ENCODE measurements at places on chromosomes 12 and 14.

DNA sequence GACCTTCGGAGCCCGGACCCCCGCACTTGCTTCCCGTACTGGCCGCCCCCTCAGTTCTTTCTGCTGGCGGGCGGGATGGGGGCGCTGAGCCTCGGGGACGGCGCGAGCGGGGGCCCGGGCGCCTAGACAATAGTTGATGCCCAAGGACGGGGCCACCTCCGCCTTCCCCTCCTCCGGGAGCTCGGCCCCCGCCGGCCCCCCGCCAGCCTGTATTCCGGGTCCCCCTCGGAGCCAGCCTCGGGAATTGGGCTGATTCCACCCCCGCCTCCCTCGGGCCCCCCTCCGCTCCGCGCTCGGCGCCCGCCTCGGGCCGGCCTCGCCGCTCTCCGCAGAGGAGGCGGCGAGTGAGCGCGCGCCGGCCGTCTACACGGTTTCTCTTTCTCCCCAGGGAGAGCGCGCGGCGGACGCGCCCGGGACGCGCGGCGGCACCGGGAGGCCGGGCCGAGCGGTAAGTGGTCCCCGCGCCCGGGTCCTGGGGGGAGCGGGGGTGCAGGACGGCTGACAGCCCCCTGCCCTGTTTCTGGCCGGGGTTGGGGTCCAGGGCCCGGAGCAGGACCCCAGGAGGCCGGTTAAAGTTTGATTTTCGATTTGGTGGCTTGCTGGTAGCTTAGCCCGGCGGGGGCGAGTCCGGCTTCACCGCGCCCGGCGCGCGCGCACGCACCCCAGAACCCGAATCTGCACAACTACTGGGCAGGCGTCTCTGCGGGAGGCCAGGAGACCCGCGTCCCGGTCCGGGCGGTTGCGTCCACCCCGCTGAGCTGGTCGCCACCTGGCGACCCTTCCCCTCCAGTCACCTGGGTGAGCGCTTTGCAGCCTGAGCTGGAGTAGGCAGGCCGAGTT is 413.7 kb downstream of the PCNX1 start:
- peak; percentile 34 for DNase-seq

- no peak for DNase-seq
These were observed 58.2 kb downstream of the HMGA2 start for GRCh38 chr12:65882486-65882885.

DNA sequence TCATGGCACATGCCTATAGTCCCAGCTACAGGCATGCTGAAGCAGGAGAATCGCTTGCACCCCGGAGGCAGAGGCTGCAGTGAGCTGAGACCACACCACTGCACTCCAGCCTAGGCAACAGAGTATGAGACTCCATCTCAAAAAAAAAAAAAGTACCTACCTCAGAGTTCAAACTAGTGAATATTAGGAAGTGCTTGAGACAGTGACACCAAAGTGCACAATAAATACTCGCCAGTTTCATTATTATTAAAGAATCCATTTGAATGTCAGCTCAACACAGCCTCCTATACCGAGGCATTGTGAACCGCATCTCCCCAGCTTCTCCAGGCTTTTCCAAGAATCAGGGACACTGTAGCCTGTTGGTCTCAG is 5.0 kb downstream of the GAPDH start:
- DNase-seq = no peak

DNA sequence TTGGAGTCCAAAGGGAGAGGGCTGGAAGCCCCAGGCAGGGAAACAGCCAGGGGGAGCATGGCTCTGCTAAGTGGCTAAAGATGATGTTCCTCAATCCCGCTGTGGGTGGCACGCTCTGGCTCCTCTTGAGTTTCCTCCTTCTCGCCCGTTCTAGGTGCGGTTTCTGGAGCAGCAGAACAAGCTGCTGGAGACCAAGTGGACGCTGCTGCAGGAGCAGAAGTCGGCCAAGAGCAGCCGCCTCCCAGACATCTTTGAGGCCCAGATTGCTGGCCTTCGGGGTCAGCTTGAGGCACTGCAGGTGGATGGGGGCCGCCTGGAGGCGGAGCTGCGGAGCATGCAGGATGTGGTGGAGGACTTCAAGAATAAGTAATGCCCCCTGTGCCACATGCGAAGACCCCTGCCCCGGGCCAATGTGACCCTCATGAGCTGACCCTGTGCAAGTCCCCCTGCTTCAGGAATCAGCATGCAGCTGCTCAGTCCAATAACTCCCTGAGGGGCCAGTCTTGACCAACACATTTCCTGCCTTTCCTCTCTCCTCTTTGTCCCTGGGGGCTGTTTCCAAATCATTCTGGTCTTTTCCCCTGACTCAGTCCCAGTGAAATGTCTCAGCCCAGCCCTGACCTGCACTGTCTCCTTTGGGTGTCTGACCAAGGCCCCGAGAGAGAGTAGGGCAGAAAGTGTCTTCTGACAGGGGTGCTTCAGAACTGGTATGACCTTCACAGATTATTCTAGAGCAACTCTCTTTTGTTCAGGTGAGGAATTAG is 2.1 kb downstream of the KRT7 start:
- no peak for DNase-seq

DNA sequence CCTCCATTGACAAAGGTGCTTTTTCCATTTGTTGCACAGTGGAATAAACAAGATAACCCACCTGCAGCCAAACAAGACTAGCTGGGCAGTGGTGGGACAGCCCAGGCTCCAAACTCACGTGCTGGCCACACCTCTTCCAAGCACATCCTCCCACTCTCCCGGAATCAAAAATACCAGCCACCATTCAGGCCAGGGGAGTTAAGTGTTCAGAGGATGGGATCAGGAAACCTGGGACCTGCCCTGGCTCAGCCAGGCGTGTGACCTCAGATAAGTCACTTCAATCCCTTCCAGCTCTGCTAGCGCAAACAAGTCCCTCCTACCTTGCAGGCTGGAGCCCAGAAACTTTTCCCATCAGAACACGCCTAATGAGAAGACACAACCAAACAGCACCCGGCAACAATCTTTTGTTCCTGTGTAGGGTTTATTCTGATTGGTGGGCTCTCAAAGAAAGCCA is 43.3 kb downstream of the ACTN1 start:
- DNase-seq = no peak

- no peak for DNase-seq
These were observed 19.4 kb upstream of the MBIP start for GRCh38 chr14:36339816-36340215.

DNA sequence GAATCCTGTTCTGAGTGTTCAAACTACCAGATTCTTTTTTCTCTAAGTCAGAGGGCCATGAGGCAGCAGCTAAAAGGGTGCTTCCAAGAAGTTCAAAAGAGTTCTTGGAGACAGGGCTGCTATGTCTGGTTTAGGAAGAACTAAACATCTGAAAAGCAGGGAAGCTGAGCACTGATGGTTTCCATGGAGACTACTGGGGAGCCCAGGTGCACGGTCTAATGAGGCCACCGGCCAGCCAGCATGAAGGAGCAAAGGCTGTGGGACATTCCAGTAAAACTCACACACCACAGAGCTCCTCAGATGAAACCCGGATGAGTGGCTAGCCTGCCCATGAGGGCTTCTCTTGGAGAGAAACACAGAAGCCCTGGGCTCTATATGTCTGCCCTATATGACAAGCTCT is 97.3 kb downstream of the KCNK10 start:
- no peak for DNase-seq

GRCh38 chr14:77478796-77479195 is 19.8 kb downstream of the ISM2 start:
- DNase-seq = no peak

GRCh38 chr14:34049790-34050189 is 98.9 kb upstream of the EGLN3 start:
- no peak for DNase-seq

- no peak for DNase-seq
These were observed 125.9 kb upstream of the ATF1 start for GRCh38 chr12:50637870-50638481.

GRCh38 chr14:53460544-53460943 is 307.4 kb upstream of the DDHD1 start:
- DNase-seq = no peak

- no peak for DNase-seq
These were observed 29.9 kb downstream of the PXN start for GRCh38 chr12:120235369-120236323.

- no peak for DNase-seq
These were observed 593 bp downstream of the UNC119B start for GRCh38 chr12:120710805-120711296.

GRCh38 chr14:64704743-64705380 is 638 bp downstream of the PLEKHG3 start:
- DNase-seq = no peak

DNA sequence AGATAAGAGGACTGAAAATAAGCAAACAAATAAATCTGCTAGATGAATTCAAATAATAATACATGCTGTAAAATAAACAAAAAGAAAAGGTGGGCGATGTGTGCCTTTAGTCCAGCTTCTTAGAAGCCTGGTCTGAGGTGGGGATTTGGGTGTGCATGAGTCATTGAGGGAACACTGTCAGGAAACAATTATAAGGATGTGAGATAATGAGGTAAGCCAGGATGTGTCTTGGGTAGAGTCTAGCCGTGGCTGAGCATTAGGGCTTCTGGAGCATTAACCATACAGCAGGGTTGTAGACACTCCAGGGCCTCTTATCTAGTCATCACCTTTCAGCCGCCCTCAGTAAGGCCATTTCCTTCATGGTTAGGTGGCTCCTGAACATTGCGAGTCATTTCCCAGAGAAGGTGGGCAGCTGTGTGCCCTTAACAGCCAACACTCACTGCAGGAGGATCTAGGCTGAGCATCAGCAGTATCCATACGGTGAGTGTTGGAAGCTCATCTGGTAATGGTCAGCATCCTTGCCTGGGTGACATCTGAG is 405.6 kb downstream of the GLT1D1 start:
- no peak for DNase-seq

DNA sequence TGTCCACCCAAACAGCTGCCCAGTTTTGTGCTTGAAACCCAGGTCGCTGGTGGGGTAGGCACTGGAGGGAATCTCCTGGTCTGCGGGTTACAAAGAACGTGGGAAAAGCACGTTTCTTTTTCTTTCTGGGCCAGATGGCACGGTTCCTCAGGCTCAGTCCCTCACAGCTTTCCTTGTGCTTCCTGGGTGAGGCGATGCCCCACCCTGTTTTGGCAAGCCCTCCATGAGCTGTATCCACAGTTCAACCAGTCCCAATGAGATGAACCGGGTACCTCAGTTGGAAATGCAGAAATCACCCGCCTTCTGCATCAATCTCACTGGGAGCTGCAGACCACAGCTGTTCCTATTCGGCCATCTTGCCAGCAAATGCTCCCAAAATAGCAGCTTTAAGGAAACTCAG is 51.4 kb upstream of the TMTC2 start:
- no peak for DNase-seq

GRCh38 chr12:20125276-20125798 is 243.0 kb upstream of the PDE3A start:
- no peak for DNase-seq

GRCh38 chr14:99118046-99118721 is 153.8 kb downstream of the BCL11B start:
- DNase-seq = no peak

DNA sequence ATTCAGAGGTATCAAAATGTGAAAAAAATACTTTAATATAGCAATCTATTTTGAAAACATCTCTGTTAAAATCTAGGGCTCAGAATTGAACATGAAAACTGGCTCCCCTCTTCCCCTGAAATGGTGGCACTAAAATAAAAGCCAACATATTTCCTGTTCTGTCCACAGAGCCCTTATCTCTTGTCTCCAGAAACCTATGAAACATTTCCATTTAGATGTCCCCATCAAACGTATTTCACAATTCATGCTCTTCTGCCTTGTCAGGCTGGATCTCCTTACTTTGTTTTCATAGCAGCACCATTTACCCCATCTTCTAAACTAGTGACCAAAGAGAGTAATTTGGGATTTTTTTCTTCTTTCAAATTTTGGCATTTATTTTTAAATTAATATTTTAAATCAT is 42.4 kb downstream of the PDE3A start:
- DNase-seq = no peak

- DNase-seq = no peak
These were observed at the start of gene ZNF385A for GRCh38 chr12:54384591-54385041. Gene ZNF385A, minus strand, starts transcription at chr12:54384733. Its CDS starts 219 bp downstream, at chr12:54384514.

- no peak for DNase-seq
These were observed 15.5 kb downstream of the UBC start for GRCh38 chr12:124898923-124899294.

- no peak for DNase-seq
These were observed 7.0 kb downstream of the NOC4L start for GRCh38 chr12:132151145-132151765.

- DNase-seq = no peak
These were observed 76.2 kb upstream of the DYNC1H1 start for GRCh38 chr14:101888182-101888581.

DNA sequence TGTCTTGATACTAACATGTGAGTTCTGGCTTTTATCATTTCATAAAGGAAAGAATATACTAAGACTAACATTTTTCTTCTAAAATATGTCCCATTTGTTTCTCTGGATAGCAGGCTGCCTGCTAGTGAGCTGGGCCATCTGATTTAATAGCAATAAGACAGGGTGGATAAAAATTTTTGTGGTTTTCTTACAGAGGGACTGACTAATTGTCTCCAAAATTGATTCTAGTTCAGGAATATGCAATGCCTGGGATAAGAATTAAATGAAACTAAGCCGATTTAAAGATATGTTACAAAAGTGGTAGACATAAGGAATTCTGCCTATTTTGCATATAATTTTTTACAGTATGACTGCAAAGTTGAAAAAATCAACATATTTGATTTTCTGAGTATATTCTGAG is 252.9 kb upstream of the NAV3 start:
- DNase-seq = no peak

GRCh38 chr14:104665657-104666522 is 23.5 kb upstream of the INF2 start:
- peak; percentile 44 for DNase-seq

- DNase-seq = no peak
These were observed 3.3 kb downstream of the CDK17 start for GRCh38 chr12:96396914-96397313.

DNA sequence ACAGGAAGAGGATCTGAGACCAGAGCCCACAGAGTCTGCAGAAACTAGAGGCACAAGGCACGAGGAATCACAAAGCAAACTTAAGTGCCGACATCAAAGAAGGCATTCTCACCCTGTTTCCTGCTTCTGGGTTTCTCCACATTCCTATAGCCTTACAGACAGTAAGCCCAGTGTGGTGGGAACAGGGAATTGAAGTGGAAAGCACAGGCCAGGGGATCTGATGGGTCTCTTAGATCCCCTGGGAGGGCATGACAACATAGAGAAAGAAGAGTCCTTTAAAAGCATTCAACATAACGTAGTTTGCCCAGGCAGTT is 75.6 kb upstream of the FRMD6 start:
- DNase-seq = no peak

GRCh38 chr12:49507139-49507538 is 31.7 kb upstream of the KCNH3 start:
- no peak for DNase-seq

DNA sequence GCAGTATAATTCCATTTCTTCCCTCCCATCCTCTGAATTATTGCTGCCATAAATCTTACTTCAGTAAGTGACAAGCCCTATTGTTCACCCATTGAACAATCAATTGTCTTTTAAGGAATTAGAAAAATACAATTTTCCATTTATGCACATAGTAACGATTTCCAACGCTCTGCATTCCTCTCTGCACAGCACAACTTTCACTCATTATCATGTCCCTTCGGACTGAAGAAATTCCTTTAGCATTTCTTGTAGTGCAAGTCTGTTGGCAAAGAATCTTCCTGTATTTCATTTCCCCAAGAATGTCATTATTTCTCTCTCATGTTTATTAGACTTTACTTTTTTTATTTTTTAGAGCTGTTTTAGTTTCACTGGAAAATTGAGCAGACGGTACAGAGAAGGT is 252.1 kb upstream of the RTL1 start:
- no peak for DNase-seq
